CD4-positive, alpha-beta T cell treated with Interleukin-12 subunit alpha and Interleukin-12 subunit beta, for 1 hour (primary cell): ENCODE measurements at places on chromosomes 2 and 18.

GRCh38 chr2:183541766-183542165 lies 417.5 kb downstream of the NUP35 start:
- DNase-seq = no peak

GRCh38 chr2:168929031-168929430 lies 27.9 kb downstream of the G6PC2 start:
- no peak for DNase-seq

GRCh38 chr2:175734686-175735085 lies 267.4 kb downstream of the LNPK start:
- DNase-seq = no peak

- no peak for DNase-seq
Observed at GRCh38 chr2:36300697-36301096, 54.9 kb upstream of the CRIM1 start.

DNA sequence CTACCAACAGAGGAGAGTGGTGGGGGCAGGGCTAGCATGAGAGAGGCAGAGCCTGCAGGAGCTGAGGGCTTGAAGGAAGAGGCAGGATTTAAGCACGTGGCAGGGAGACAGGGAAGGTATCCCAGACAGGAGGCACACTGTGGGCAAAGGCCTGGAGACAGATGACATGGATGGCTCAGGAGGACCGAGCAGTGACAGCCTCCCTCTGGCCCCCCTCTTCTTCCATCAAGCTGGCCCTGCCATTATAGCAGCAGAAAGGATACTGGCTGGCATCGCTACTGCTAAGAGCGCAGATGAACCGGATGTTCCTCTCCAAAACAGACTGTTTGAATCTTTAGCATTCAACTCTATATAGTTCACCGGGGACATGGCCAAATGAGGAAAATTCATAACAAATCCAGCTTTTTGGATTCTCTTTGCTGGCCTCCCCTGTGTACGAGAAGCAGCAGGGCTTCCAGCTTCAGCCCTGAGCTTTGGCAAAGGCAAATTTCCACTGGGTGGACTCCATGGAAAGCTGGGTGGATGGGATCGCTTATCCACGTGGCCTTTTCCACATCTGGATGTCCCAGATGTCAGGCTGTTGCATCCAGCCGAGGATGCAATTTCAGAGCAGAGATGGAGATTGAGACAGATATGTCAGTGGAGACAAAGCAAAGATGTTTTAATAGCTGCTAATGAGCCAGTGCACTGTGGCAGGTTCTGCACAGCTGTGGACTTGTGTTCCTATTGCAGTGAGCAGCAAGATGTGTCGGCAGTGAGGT lies 36.2 kb downstream of the CAPN13 start:
- DNase-seq = no peak

GRCh38 chr2:213644926-213645325 lies 360.7 kb downstream of the SPAG16 start:
- no peak for DNase-seq

- no peak for DNase-seq
Observed at GRCh38 chr2:133158024-133158423, 410.2 kb downstream of the NCKAP5 start.

GRCh38 chr2:151097128-151097527 lies 164.5 kb downstream of the RBM43 start:
- DNase-seq = no peak
